ENCODE measurements at places on chromosomes 5 and 9.

- no peak for DNase-seq
These were observed 20.0 kb downstream of the ANKRD33B start for GRCh38 chr5:10583663-10584572.

GRCh38 chr5:123811831-123812230, 299.9 kb downstream of the CSNK1G3 start:
- no peak for DNase-seq

DNA sequence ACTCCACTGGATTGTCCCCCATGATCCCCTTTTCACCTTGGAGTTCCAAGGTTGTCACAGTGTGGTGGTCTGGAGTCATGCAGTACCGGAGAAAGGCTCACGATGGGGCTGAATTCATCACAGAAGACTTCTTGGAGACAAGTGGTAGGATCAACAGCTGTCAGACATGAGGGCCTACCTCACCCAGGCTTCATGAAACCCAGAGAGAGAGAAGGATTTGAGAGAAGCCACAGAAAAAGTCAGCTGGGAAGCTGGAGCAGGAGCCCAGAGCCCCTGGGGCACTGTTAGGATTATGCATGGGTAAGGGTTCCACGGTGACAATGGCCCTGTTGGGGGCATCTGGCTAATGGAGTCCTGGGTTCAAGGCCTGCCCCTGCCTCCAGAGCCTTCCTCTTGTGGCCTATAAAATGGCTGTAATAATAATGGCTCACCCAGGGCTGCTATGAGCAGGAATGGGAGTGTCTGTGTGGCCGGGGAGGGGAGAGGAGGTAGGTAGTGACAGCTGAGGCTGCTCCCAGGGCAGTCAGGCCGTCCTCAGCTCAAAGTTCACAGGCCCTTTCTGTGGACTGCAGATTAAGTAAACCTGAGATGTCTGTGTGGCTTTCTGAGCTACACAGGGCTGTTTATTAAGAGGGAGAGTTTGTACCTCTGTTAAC, 910 bp downstream of the TRIM14 start:
- no peak for DNase-seq

DNA sequence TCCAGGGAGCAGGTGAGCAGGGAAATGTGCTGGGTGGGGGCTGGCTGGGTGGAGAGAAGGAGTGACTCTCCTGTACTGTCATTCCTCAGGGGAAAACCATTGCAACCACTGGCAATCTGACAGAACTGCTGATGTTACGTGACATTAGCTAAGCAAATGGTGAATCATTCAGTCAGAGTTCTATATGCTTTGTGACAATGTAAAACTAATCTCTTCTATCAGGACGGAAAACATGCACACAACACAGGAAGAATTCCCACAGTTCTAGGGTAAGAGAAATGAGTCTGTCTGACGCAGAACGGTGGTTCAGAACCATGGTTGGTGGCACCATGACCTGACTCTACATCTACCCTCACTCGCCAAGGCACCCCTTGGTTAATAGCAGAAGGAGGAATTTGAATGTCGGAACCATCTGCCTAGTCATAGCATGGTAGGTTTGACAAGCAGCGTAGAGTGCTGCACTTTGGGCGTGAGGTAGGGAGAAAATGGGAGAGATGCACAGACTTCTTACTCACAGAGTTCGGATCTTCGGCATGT, 243.6 kb upstream of the PANK3 start:
- no peak for DNase-seq

GRCh38 chr9:131747352-131747751, 7.5 kb upstream of the RAPGEF1 start:
- DNase-seq, result no peak

DNA sequence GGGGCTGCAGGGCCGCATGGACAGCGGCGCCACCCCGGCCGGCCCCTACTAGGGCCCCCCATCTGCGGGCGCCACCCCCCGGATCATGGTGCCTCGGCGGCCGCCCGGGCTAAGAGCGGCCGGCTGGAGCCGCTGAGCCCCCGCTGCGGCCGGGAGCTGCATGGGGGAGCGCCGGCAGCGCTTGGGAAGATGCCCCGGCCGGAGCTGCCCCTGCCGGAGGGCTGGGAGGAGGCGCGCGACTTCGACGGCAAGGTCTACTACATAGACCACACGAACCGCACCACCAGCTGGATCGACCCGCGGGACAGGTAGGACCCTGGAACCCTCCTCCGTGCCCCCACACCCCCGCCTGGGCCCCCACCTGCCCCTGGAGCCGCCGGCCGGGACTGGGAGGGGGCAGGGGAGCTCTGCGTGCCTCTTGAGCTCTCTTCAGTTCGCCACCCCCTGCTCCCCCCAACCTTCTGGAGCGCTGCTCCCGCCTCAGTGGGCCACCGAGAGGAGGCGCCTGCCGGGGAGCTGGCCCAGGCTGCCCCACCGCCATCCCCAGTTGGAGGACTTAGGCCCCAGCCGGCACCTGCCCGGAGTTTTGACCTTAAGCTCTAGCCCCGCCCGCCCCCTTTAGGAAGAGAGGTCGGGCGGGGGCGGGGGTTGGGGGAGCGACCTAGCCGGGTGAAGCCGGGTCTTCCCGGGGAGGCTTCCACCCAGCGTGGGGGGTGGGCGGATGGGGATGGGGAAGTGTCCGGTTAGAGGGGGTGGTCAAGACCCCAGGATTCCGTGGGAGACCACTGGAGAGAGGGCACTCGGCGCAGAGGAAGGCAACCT, 730 bp downstream of the WWC1 start:
- no peak for DNase-seq

GRCh38 chr9:134929193-134930158, 11.8 kb upstream of the FCN1 start:
- no peak for DNase-seq

DNA sequence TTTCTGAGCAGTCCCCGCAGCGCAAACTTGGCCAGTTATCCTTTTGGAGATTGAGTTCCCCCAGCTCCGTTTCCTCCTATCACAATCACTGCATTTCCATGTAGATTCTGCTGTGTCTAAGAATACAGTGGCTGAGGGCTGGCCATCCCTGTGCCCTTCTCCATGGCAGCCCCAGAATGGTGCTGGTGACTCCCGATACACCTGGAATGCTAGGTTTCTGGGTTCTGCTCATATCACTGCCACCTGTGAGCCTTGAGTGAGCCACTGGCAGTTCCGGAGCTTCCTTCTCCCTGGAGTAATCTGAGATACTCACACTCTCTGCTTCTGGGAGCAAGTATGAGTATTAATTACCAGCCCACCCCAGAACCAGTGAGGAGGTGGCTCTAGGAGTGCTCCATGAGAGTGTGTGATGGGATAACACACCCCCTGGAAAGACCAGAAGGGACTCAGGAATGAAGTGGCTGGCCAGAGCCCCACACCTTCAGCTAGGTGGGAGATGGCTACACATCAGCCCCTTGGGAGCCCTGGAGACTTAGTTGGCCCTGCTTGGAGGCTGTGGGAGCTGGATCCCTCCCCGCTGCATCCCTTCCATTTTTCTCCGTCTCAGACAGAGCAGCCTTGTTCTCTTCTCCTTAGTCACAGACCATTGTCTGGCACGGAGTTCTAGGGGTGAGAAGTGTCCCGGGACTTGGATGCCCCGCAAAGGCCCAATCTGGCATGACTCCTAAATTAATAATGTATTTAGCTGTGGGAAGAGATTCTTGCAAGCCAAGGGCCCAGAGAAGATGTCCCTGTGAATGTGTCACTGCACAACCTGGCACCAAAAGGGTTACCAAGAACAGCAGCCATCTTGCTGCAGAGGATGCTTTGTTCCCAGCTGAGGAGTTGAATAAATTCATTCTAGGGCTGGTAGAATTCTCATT, 4.9 kb downstream of the PCDHGC5 start:
- DNase-seq, result no peak

GRCh38 chr5:39495227-39495626, 70.4 kb upstream of the DAB2 start:
- no peak for DNase-seq

- no peak for DNase-seq
These were observed 108.0 kb downstream of the PAM start for GRCh38 chr5:102863058-102863457.

DNA sequence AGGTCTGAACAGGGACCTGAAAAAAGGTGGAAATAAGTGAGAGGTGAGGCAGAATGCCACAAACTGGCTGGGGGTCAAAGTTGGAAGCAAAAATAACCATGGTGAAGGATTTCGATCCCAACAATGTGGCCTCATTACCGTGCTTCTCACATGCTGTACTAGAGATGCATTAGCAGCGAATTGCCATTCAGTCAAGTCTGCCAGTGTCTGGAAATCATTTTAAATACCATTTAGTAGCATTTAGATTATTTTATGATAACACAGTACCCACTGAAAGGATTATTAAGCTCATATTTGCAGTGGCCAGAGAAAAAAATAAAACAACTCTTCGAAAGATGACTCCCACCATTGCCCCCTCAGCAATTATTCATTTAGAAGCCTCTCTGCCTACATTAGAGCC, 294.6 kb upstream of the SLC24A2 start:
- DNase-seq, result no peak

- DNase-seq, result no peak
These were observed 49.9 kb downstream of the ITGA1 start for GRCh38 chr5:52837591-52838001.

GRCh38 chr5:178555771-178556211, 34.4 kb downstream of the COL23A1 start:
- DNase-seq, result no peak

DNA sequence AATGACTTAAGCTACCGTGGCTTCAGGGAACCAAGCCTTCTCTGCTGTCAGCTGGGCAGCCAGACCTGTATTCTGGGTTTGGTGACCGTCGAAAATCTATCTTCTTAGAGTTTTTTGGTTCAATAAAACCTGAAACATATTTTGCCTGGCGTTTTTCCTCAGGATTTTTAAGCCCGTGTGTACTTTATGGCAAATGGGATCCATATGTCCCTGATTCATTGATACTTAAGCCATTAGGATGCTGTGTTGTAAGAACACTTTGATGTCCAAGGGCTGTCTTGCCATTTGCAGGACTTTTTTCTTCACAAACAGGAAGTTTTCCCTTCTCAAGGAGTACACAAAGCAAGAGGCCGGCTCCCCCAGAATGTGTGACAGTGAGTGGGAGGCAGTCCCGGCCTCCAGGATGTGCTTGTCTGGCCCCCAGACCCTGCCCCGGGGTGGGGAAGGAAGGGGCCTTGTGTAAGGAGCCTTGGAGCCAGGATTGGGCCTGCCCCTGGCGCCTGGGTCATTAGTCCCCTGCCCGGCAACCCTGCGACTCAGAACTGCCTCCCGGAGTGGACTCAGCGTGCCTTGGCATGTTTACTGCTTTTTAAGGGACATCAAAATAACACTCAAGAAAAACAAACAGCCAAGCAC, 83.4 kb upstream of the SMIM23 start:
- DNase-seq, result no peak

DNA sequence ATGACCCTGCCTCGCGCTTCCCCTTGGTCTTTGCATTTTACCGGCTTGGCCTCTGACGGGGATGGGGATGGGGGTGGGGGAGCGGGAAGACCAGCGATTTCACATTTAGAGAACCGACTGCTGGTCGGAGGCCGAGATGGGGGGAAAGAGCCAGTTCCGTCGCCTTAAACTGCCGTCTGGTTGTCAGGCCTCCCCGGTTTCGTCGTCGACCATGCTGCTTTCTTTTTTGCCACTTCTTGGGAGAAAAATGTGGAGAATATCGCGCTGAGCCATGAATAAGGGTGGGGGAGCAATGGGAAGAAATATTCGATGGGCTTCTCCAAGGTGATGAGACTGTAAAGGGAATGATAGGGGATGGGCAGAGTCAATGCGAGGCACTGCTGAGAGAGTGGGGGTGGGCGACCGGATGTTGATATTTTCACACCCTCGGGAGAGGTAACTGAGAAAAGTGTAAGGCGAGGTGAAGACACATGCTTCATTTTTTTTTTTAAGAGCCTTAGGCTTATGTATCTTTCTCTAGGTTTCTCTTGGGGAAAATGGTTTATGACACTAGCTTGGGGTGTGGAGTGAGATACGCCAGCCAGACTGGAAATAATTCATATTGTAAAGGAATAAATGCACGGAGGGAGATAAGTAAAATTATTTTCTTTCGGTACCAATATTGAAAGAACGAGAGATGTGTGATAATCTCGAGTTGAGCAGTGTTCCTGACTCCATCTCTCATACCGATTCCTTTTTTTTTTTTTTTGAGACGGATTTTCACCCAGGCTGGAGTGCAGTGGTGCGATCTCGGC, 1.1 kb downstream of the KIF2A start:
- DNase-seq, result no peak

GRCh38 chr5:171432583-171433351, 13.3 kb downstream of the FGF18 start:
- no peak for DNase-seq

DNA sequence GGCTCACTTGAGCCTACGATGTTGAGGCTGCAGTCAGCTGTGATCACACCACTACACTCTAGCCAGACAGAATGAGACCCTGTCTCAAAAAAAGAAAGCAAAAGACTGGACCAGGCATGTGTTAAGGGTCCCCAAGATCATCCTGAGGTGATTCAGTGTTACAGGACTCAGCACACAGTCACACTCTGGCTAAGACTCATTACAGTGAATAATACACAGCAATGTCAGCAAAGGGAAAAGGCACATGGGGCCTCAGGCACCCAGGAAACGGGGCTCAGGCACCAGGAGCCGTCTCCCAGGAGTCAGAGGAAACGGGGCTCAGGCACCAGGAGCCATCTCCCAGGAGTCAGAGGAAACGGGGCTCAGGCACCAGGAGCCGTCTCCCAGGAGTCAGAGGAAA, 39.2 kb upstream of the NRARP start:
- no peak for DNase-seq

DNA sequence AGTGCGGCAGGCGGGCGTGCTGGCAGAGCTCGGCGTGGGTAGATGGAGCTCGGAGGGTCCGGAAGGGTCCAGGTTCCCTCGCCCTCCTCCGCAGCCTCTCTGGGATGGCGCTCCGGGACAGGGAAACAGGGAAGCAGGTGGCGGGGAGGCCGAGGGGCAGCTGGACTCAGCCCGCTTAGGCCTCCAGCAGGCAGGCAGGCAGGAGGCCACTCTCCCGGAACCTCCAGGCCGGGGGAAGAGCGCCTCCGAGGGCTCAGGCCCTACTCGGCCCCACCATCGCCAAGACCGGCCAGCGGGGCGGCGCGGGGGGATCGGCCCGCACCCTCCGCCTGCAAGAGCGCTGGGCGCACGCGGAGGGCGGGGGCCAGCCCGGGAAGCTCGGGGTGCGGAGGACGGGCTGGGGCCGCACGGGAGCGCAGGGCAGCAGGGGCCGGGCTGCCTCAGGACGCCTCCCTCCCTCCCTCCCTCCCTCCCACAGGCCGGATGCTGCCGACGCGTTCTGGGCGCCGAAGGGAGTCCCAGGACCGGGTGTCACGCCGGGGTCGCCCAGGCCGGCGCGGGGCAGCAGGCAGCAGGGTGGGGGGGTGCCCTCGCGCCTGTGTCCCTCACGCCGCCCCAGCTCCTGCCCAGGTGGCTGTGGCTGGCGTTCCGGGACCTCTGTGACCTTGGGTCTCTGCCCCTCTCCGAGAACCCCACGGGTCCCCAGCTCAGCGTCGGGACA, 977 bp downstream of the MGAT4B start:
- DNase-seq, result no peak

DNA sequence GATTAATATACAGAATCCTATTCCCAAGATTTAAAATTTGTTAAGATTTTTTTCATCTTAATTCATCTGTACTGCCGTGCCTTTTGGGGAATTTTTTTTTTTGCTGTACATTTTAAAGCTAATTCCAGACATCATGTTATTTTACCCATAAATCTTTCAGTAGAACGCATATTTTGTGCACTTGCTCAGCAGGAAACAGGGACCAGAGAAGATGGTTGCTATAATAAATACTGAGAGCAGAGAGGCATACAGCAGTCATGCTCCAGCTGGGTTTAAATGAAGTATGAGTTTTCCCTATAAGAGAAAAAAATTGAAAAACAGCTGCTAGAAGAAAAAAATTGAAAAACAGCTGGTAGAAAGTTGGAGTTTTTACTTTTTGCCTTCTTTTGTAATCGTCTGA, 196.9 kb upstream of the PUM3 start:
- DNase-seq, result no peak

Data from T-helper 17 cell (primary cell).